ENCODE measurements at places on chromosomes 16 and 17.
A peak's percentile ranks its signal among the peaks of the same experiment; 100 is the strongest.

GRCh38 chr16:68265078-68265920, 973 bp downstream of the SLC7A6 start:
- no peak for DNase-seq

- no peak for DNase-seq
These were observed at the start of gene PLEKHG4 for GRCh38 chr16:67279296-67280089. TSS of gene PLEKHG4 (plus strand) at chr16:67279532. CDS start at chr16:67280045, 513 bp downstream.

- no peak for DNase-seq
These were observed 114.1 kb downstream of the NOG start for GRCh38 chr17:56707312-56708219.

- no peak for DNase-seq
These were observed 72.2 kb downstream of the RPGRIP1L start for GRCh38 chr16:53631236-53632025.

GRCh38 chr17:73731733-73732132, 87.5 kb upstream of the SDK2 start:
- DNase-seq: no peak

GRCh38 chr16:13042291-13042685, 140.9 kb downstream of the SHISA9 start:
- no peak for DNase-seq

- DNase-seq: no peak
These were observed 51.8 kb downstream of the PIMREG start for GRCh38 chr17:6496116-6496481.

- DNase-seq: no peak
These were observed 11.3 kb downstream of the TMC6 start for GRCh38 chr17:78117027-78117981.

GRCh38 chr17:2904135-2904534, 107.9 kb downstream of the RAP1GAP2 start:
- no peak for DNase-seq

DNA sequence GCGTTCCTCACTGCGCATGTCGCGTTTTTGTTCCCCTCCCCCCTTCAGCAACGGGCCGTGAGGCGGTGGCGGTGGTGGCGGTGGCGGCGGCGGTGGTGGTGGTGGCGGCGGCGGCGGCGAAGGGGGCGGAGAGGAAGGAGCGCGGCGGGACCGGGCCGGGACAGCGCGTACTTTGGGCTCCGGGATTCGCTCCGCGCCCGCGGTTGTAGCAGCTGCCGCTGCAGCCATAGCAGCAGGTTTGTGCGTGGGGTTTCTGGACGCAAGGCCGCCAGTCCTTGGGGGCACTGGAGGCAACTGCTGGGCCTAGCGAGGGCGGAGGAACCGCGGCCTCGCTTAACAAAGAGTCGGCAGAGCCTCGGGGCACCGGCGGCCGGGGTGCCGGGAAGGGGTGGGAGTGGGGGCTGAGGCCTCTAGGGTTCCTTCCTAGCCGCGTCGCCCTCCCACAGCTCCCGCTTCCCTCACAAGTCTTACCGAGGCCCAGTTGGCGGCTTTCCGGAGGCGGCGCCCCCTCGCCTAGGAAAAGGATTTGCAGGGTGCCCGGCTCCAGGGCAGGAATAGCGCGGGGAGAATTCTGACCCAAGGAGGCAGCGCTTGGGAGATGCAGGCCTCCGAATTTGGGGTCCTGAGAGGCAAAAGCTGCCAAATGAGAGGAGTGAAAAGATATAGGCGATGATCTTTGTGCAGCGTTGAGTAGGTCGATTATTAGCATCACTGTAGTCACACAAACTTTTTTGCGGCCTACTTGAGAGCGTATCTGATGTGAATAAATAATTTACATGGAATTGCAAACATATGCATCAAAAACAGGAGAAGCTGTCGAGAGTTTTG, at the start of gene DDX42:
Gene DDX42 (plus strand): TSS at position 30 of the 828 bp plus-strand sequence. CDS start 12,880 bp downstream, outside the sequence.
- peak; percentile 41 for DNase-seq

DNA sequence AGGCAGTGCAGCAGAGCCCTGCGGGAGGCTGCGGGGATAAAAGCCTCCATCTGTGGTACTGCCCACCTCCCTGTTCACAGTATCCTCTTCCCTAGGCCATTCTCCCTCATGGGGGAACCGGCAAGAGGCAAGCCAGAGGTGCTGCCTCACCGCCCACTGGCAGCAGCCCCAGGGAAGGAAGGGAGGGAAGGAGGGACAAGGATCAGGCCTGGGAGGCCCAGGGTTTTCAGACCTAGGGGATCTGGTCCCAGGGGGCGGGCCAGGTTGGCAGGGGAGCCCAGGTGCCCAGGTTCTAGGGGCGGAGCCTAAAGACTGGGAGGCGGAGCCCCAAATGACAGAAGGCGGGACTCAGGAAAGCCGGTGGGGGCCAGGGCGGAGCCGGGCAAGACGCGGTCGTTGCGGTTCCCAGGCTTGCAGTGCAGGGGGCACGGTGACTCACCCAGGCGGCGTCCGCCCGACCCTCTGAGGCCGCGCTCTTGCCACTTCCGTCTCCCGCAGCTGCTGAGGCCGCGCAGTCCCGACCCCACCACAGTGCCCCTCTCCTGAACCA, 3.0 kb upstream of the MTMR4 start:
- DNase-seq: no peak

GRCh38 chr16:85652431-85653221, 36.1 kb downstream of the GINS2 start:
- no peak for DNase-seq

DNA sequence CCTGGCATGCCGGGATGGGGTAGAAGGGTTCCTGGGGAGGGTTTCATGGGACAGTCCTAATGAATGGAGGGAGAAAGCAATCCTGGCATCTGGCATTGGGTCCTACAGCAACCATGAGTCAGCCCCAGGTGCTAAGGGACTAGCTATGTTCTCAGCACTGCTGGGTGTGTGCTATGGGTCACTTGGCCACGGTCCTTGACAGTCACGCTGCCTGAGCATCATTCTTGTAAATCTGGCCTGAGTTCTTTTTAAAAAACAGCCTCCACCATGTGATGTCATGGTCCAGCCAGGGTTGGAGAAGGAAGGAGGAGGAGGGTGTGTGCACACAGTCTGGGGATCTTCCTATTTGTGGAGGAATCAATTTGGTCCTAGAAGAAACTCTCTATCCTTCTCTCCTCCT, 6.2 kb upstream of the RAMP2 start:
- no peak for DNase-seq

DNA sequence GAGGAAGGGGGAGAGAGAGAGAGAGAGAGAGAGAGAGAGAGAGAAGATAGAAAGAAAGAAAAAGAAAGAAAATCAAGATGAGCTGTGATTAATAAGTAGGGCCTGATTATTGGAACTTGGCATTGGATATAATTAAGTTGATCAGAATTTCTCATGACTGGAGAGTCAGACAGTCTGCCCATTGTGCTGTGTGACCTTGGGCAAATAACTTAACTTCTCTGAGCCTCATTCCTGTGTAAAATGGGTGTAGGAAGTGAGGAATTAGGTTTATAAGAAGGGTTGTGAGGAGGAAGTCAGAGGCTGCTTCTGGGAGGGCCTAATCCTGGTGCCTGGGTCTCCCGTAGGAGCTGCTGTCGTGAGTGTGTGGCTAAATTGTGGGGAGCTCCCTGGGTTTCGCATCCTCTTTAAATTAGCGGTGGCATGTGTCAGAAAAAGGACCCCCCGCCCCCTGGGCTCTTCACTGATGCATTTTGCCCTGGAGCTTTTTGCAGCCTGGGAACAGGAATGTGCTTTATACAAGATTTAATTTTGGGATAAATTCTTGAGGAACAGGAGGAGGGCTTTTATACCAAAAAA, 76.0 kb downstream of the CMIP start:
- no peak for DNase-seq

DNA sequence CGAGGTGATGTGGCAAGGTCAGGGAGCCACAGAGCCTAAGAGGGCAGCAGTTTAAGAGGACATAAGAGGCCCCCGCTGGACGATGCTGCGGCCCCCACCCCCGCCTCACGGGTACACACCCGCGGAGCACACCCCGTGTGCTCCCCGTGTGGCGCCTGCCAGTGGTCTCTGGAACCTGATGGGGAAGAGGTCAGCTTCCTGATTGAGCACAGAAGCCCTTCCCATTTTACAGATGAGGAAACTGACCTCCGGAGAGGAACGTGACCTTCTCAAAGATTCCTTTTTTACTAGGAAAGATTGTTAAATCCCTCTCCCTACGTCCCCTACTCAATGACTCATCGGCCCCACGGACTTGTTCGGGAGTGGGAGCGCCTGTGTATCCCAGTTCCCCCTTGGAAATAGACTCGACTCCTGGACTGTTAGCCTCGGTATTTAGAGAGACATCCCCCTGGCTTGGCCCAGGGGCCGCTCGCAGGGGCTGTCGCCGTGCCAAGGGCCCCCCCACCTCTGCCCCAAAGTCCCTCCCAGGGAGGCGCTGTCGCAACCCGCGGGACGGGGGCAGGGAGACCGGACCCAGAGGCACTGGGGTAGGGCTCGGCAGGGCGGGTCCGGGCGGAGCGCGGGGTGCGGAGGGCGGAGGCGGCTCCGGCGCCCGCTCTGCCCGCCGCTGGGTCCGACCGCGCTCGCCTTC, at the start of gene ABCC3:
Gene ABCC3 (plus strand): TSS at position 658 of the 691 bp plus-strand sequence. CDS start 56 bp downstream, outside the sequence.
- DNase-seq: no peak

DNA sequence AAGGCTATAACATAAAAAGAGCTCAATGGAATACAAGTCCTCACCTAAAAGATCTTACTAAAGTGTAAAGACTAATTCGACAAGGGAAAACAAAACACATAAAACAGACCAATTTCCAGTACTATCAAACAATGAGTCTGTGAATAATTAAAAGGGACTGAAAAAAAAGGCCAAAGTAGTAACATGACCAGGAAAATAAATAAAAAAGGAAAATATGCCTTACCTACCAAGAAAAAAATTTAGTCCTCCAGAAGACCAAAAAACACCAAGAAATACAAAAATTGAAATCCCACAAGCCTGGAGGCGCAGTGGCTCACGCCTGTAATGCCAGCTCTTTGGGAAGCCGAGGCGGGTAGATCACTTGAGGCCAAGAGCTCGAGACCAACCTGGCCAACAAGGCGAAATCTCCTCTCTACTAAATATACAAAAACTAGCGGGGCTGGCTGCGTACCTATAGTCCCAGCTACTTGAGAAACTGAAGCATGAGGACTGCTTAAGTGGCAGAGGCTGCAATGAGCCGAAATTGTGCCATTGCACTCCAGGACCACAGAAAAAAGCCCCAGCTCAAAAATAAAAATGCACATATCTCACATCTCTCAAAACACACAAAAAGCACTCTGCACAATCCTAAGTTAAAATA, 60.8 kb downstream of the TEX14 start:
- no peak for DNase-seq

- DNase-seq: no peak
These were observed 123.5 kb downstream of the CBLN1 start for GRCh38 chr16:49158029-49158642.

- no peak for DNase-seq
These were observed 130.9 kb downstream of the ZFHX3 start for GRCh38 chr16:72917051-72917450.

DNA sequence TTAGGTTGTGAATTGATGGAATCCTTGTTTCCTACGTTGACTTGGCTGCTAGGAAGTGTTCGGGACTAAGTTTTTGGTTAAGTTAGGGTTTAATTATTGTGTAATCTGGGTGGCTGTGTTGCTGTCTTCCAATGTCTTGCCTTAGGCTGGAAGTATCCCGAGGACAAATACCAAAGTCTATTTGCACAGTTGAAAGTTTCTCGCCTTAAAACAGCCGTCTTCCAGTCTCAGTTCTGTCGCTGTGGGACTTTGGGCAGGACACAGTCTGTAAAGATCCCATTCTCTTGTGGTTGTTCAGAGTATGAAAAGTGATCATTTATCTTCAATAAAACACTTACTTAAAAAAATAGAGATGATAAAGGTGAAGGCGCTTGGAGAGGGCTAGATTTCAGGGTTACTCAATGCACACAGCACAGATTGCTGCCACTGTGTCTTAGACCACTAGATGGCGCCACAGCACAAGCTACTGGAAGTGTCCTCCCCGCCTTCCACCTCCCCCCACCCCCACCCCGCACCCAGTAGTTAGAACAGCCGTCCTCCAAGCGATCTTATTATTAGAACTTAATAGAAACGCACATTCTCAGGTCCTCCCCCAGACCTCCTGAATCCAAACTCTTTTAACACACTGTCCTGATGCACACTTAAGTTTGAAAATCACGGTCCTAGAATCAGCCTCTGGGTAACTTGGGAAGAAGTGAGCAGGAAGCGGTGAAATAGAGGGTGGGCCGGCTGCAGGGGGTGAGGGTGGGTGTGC, 45.8 kb downstream of the AKAP1 start:
- DNase-seq: peak; percentile 17

Data from esophagus squamous epithelium (tissue), 5 donors.